Right ventricle myocardium inferior (tissue), 1 donor: ENCODE measurements at places on chromosomes 1 and 21. TPM values are rescaled to one million over a fixed set of nuclear protein-coding genes. Genes with fewer than 3 reads are reported as not detected.

DNA sequence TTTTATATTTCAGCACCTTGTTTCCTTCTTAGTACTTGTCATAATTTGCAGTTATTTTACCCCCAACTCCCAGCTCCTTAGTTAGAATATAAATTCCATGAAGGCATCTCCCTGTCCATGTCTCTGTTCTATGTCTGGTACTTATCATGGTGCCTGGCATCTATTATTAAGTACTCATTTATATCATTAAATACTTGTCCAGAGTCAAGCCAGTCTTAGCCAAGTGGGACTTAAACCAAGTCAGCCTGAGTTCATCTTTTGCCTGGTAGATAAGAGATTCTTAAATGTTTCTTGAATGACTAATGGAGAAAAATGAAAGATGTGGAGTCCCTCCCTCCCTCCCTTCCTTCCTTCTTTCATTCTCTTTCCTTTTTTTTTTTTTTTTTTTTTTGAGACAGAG, 9.4 kb downstream of the SLC25A44 start:
- DNase-seq: no peak

DNA sequence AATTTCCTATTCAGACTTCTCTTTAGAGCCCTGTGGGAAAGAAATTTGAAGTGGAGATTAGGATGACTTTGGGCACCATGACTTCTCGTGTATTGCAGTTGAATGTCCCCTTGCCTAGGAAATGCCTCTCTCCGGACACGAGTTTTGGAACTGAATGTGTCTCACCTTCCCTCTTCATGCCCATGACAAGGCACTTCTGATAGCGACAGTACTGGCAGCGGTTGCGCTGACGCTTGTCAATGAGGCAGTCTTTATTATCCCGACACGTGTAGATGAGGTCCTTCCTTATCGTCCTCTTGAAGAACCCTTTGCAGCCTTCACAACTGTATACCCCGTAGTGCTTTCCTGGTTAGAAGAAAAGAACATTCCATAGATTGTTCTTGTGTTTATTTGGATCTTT, 28.1 kb downstream of the RXRG start:
- peak; percentile 79 for DNase-seq

DNA sequence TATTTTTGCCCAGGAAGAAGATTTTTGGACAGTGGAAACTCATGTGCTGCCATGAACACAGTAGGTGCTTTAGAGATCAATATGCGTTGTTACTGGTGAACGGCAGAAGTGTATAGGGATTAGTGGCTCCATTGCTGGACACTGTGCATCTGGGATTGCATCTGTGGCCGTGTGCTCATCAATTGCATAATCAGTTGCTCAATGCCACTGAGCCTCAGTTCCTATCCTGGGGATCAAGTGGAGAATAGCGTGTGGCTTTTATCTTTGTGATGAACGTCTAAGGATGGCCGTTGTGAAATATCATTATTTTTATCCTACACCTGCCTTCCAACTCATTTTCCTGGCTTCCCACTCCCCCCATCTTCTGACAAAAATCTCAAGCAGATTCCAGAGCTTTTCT, 5.4 kb downstream of the TNN start:
- DNase-seq: no peak

The INTS7 gene
- 9.6 TPM for total RNA-seq

The OR2T29 gene
- not detected for total RNA-seq

DNA sequence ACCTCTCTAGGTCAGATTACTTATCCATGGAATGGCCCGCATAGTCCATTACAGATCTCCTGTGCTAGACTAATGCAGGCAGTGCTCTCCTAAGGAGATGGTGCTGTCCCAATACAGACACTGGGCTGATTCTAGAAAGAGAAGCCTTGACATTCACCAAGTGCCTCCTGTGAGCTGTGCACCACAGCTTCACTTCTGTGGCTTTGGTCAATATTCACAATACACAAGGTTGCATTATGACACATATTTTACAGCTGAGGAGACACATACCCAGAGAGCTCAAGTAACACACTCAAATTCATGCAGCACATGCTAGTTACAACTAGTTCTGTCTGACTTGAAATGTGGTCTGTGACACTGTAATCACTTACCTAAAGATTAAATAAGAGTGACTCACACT, 59.4 kb upstream of the LRRC8B start:
- DNase-seq: no peak

The ST6GALNAC5 gene
- 0.46 TPM for total RNA-seq

DNA sequence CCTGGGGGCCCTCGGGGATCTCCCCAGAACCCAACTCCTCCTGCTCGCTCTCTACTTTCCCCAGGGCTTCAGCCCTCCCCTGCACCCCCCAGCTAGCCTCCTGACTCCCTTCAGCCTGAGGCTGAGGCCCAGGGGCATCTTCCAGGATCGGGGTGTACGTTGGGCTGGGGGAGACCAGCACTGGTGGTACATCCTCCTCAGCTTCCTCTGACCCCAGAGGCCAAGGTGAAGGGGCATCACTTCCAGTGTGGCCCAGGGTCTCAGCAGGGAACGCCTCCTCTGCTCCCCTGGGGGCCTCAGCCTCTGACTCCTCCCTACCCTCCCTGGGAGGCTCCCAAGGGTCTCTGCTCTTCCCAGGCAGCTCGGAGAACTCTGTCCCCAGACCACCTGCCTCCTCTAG, 6.8 kb downstream of the NES start:
- peak; percentile 2 for DNase-seq

GRCh38 chr1:228544921-228545591, 57.9 kb downstream of the RNF187 start:
- DNase-seq: no peak

GRCh38 chr1:50982611-50983010, 12.6 kb downstream of the CDKN2C start:
- no peak for DNase-seq

DNA sequence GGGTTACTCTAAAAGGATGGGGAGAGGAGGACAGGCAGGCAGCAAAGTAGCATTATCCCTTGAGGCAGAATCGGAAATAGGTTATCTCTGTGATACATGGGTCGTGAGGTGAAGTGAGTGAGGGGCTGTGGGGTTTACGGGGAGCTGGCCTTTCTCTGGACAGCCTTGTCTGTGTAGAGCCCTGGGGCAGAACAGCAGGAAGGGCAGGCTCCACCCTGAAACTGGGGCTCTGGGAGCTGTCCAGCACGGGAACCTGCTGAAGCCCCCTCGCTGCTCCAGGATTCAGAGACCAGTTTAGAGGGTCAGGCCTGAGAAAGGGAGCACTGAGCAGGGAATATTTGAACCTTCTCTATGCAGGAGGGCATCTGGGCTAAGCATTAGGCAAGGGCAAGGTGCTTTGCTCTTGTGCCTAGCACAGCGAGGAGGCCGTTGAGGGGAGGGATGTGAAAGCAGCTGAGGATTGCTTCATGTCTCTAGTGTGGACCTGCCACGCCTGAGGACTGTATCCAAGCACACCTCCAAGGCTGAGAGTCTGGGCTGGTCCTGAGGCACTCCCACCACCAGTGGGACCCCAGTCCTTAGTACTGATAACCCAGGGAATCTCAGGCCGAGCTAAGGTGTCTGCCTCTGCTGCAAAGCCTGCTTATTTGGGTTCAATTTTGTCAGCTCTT, 55.8 kb downstream of the NAV1 start:
- DNase-seq: no peak

DNA sequence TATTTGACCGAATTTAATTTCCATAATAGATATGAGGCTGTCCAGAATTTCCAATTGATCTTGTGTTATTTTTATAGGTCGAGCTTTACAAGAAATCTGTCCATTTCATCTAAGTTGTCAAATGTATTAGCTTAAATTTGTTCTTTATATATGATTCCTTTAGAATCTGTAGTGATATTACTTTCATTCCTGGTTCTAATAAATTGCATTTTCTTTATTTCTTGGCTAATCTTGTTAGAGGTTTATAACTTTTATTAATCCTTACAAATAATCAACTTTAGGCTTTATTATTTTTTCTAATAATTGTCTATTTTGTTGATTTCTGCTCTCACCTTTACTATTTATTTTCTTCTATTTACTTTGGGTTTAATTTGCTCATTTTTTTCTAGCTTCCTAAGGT, 14.0 kb downstream of the IFT25 start:
- no peak for DNase-seq

The ARHGEF2 gene
- 61.8 TPM for total RNA-seq

DNA sequence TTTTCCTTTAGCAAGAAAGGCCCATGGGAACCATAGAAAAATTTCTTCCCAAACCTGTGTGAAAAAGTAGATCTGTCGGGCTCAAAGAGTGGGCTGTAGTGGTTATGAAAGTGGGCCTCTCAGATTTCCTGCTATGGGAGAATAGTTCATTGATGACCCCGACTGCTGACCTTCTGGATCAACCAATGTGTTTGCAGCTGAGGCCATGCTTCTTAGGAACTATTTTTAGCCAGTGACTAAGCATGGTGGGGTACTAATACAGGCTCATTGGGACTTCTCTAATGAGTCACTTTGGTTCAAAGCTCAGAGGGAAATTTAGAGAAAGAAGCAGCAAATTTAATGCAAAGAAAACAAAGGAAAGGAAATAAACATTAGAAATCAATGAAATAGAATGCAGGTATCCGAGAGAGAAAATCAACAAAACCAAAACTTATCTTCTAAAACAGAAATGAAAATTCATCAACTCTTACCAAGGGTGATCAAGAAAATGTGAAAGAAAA, 12.6 kb upstream of the PSMA5 start:
- DNase-seq: no peak

The FAM89A gene
- 8.9 TPM for total RNA-seq

The KRTAP19-3 gene
- not detected for total RNA-seq

DNA sequence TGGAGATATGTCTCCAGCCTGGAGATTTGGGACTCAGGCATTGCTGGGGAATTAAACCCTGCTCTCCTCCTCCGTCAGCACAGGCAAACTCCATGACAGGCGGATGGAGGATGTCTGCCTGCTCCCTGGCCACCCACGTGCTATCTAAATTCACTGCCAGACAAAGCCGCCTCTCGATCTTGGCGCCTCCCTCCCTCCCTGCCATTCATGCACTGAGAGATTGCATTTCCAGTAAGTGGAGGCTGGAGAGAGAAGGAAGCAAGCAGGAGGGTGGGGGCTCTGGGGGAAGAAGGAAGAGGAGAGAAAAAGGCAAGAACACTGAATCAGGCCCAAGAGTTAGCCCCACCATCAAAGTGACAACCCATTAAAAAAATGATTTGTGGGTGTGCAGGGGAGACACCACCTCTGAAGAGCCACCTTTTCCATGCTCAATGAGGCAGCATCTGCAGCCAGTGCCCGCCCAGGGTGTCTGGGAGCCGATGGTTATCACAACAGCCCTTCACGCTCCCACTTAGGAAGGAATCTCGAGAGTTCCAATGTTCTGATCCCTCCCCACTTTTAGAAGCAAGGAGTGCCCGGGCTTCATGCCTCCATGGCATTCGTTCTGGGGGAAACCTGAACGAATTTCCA, 183.0 kb downstream of the HIVEP3 start:
- no peak for DNase-seq

DNA sequence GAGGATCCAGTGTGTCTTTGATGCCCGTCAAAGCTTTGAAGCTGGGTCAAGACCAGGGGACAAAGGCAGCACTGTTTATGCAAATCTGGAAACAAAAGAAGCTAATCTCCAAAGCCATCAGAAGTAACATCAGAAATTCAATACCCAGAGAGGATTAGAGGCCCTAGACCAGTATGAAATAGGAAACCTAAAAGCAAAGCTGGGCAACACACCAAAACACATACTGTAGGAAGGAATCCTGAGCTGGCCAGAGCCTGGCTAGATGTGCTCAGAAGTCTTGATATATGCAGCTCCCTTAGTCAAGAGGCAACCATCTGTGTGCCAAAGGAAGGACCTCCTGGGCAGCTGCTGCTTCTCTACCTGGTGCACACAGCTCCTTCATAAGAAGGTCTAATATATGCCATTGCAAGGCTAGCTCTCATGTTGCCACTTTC, 12.3 kb downstream of the COLGALT2 start:
- no peak for DNase-seq
